ENCODE measurements at places on chromosomes 6 and 20.
A peak's percentile ranks its signal among the peaks of the same experiment; 100 is the strongest.

GRCh38 chr6:35922139-35922554 lies 1.2 kb upstream of the SRPK1 start:
- DNase-seq = no peak

DNA sequence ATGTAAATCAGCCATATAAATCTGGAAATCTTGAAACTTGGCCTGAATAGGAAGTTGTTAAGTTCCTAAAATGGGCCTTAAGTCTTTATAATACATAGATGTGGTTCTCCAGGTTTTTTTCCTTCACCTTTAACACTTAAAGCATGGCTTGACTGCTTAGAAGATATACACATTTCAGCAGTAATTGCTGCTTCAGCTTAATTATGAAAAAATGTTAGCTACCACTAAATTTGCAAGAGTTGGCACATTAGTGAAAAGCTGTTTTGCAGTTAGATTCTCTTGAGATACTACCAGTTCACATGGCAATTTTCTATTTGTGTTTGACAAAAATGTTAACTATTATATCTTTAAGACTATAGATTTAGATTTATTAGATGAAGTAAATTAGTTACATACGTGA lies 72.7 kb upstream of the MYO6 start:
- no peak for DNase-seq

DNA sequence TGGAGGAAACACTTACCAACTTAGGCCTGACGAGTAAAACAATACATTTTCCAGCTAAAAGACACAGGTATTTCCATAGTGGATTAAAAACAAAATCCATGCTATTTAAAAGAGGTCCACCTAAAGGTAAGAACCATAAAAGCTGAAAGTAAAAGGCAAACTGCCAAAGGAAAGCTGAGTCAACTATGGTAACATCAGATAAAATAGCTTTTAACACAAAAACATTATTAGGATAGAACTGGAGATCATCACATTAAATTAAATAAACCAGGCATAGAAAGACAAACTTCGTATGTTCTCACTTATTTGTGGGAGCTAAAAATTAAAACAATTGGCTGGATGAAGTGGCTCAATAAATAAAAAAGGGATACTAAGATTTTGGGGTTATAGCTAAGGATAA lies 166.8 kb upstream of the SLC22A16 start:
- no peak for DNase-seq

- no peak for DNase-seq
Measured at GRCh38 chr20:15162079-15162647, 824.8 kb upstream of the FLRT3 start.

DNA sequence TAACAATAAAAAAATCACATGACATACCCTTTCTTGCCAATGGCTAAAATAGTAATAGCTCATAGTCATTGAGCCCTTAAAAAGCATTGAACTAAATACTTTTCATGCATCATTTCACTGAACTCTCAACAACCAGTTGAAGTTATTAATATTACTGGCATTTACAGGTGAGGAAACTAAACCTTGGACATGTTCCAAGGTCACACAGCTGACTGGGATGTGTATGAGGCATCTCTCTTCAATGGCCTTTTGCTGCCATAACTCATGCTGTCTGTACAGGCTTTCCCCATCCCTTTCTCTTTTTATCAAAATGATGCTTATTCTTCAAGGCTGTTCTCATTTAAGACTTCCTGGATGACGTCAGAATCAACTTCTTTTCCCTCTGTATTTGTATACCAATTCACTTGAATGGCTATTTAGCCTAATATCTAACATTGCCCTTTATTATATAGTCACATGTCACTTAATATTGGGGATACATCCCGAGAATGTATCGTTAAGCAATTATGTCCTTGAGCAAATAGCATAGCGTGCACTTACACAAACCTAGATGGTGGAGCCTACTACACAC lies 476.4 kb downstream of the KIF16B start:
- no peak for DNase-seq

DNA sequence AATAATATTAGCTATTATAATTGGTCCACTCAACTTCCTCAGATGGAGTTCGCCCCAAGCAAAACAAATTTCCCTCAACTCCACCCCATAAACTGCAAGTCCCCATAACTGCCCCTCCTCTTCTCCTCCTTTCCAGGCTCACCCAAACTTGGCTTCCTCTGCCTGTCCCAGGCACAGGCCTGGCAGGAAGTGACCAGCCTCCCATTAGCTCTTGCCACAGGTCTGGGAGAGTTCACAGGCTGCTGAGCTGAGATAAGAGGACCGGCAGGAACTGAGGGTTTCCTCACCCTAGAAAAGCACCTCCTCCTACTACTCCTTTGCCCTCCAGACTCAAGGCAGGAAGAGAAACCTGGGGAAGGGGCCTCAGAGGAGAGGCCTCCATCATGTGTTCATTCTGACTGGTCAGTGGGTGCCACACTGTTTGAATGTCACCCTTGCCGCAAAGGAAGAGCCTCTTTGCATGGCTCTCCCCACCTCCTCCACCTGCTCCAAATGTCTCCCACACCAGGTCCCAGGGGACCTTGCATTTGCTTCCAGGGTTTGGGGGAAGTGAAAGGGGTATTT lies 24.5 kb upstream of the SMIM29 start:
- DNase-seq = peak; percentile 15

DNA sequence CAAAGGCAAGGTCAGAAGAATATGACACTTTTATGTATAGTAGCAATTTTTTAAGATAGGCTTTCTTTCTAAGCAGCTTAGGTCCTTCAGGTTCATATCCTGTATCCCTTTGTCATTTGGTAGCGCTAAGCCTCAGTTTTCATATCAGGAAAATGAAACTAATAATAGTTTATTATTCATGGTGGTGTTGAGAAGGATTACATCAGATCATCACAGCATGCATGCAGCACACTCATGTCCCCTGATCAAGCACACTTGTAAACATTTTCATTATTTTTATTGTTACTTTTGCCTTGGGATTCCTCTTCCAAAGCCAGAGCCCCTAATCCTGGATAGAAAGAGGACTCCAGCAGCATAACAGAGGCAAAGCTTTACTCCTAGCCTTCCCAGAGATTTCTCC lies 70.2 kb upstream of the ADGRF1 start:
- no peak for DNase-seq

- DNase-seq = peak; percentile 57
Measured at GRCh38 chr6:21586740-21587178, 6.8 kb upstream of the SOX4 start.

GRCh38 chr20:12153628-12154027 lies 235.9 kb downstream of the BTBD3 start:
- no peak for DNase-seq

DNA sequence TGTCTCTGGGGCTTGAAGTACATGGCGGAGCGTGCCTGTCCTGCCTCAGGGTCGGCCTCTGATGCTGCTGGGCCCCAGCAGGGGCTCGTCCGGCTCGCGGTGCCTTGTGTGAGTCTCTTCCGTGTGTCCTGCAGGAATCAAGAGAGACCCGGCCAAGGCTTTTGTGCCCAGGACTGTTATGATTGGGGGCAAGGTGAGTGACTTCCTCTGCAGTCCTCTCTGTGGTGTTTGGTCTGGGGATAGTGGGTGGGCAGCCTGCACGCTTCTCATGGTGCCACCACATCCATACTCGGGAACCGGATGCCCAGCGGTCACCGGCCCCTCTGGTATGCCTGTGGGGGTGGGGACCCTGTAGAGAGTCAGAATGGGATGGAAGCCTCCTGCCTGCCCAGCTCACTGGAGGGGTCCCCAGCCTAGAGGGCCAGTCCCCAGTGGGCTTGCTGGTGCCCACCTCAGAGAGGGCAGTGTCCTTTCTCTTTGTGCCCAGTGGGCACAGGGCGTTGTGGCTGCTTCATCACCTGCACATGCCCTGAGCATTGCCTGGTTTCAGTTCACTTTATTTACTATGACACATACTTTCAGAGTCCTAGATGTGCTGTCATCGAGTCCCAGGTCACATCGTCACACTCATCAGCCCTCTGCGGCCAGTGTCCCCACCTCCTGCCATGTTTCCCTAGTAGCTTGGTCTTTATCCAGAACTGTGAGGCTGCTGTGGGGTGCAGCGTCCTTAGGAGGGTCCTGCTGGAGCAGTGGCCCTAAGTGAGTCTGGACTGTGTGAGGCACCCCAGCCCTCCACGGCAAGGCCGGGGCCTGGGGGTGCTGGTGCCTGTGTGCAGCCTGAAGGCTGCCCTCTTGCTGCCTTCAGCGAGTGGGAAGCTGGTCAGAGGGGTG lies 40.7 kb downstream of the PYGB start:
- no peak for DNase-seq

DNA sequence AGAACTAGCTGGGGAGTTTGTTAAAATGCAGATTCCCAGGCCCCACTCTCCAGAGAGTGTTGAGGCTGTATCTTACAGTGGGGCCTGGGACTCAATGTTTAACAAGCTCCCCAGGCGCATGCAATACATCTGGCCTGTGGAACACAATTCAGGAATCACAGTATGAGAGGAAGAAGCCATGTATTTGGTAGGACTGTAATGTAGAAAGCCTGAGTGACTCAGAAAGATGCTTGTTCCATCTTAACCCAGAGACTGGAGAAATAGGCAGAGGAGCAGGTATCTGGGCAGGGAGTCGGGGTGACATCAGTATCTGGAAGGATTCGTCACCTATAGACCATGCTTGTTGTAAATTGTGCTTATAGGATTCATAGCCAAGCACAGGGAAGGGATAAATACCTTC lies 90.5 kb downstream of the UNC5CL start:
- no peak for DNase-seq

DNA sequence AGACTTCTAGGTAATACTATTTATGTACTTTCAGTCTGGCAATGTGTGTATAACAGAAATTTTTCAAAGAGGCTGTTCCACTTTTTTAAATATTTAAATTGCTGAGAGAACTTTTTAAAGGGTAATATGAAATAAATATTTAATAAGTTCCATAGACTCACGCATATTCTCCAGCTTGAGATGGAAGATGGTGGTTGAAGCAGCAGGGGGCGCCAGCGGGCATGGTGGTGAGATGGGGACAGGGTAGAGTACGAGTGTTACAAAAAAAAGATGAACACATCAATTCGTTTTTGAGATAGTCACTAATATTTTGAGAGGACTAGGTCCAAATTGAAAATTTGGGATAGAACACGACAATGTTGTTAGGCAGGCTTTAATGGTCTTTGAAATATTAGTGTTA lies 68.4 kb downstream of the RSPO3 start:
- peak; percentile 66 for DNase-seq

GRCh38 chr6:38131527-38131965 lies 312.0 kb downstream of the ZFAND3 start:
- no peak for DNase-seq

DNA sequence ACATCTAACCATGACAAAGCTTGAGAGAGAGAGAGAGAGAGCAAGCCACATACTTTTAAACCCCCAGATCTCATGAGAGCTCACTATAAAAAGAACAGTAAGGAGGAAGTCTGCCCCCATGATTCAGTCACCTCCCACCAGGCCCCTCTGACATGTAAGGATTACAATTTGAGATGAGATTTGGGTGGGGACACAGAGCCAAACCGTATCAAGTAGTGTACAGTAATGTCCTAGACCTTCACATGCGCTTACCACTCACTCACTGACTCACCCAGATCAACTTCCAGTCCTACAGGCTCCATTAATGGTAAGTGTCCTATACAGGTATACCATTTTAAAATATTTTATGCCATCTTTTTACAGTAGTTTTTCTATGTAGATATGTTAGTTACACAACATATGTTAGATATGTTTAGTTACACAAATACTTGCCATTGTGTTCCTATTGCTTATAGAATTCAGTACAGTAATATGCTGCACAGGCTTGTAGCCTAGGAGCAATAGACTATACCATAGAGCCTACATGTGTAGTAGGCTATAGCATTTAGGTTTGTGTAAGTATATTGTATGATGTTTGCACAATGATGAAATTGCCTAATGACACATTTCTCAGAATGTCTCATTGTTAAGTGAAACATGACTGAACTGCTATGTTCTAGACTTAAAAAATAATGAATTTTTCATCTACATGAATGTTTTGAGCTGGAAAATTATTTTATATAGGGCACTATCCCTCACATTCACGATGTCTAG lies 11.7 kb downstream of the TSPYL1 start:
- no peak for DNase-seq

- no peak for DNase-seq
Measured at GRCh38 chr6:53465732-53466131, 79.2 kb downstream of the GCLC start.

GRCh38 chr6:159190460-159190859 lies 21.3 kb downstream of the FNDC1 start:
- DNase-seq = no peak

GRCh38 chr20:24379484-24379927 lies 89.9 kb upstream of the SYNDIG1 start:
- no peak for DNase-seq

- DNase-seq = no peak
Measured at GRCh38 chr20:21089391-21089790, 16.8 kb downstream of the LINC00237 start.

DNA sequence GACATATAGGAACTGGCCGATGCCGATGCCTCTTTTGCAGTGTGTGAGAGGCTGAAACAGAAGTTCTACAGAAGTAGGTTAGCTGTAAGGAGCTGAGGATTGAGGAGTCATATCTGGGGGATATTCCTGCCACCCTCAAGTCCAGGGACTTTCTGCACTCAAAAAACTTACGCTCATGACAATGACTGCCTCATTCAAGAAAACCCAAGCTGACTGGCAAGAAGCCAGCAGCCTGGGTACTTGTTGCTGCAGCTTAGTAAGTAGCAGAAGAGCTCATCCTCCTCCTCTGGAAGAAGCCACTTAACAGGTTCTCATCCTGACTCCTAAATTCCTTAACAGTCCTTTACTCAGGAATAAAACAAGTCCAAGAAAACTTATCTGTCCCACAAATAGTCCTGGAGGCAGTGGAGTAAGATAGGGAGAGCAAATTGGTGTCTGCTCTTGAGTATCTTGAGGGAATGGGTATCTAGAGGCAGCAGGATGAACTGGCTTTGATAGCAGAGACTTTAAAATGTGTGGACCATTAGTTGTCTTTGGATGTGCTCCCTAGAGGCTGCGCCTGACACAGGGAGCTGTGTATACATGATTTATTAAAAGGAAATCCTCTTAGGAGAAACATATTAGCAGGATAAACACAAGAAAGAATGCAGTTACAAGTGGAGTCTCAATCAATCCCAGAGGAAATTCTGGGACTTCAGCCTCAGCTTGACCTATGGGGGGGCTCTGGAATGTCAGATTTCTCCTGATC lies 7.4 kb downstream of the CALHM5 start:
- DNase-seq = no peak

DNA sequence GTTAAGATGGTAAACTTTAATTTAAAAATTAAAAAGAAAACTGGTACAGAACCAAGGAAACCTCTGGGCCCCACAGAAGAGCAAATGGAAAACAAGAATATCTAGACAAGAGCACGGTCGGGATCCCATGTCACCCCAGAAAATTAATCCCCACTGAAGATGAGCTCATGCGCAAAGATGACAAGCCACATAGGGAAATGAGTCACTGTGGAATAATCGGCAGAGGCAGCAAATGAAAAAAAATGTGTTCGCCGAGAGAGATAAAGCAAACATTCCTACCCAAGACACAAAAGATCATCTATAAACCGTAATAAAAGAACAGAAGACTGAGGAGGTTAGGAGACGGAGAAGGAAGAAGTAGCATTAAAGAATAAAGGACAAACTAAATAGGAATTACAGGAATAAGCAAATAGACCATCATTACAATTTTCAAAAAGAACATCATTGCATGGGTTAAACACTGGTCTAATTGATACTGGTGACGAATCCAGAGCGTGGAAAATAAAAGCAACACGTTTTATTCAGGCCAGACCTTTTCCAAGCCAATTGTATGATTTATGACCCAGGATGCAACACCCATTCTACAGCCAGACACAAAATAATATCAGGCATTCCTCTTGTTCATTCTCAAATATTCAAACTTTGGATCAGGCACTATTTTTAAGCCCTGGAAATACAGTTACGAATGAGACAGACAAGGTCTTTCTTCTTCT lies 138.0 kb upstream of the ARID1B start:
- no peak for DNase-seq
